ENCODE measurements at places on chromosomes 1 and 21.

GRCh38 chr1:229209386-229209785 is 61.5 kb upstream of the RAB4A start:
- no peak for DNase-seq

DNA sequence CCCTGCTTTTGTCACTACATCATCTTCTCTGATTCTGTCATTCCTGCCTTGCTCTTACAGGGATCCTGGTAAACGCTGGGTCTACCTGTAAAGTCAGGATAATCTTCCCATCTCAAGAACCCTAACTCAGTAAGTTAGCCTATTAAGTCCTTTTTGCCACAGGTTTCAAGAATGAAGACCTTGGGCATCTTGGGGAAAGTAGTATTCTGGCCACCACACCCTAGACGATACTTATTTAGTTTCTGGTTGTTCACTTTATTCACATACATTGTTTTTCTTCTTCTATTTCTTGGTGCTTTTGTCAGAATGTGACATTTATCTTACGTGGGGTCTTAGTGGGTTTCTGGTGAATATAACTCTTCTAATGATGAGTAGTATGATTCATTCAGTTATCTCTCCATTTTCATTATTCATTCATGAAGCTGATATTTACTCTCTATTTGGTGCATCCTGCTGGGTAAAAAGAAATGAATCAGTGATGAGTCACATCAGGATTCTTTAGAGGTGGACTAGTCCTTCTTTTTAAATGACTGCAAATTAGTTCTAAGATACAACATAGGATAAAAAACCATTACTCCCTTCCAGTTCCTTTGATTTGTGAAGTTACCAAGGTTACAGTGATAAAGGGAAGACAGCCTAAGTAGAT is 514.4 kb upstream of the B3GALT2 start:
- DNase-seq: no peak

- DNase-seq: no peak
Measured at GRCh38 chr1:246726255-246726679, 2.1 kb downstream of the SCCPDH start.

GRCh38 chr1:212664409-212665199 is 35.0 kb downstream of the BATF3 start:
- DNase-seq: no peak

DNA sequence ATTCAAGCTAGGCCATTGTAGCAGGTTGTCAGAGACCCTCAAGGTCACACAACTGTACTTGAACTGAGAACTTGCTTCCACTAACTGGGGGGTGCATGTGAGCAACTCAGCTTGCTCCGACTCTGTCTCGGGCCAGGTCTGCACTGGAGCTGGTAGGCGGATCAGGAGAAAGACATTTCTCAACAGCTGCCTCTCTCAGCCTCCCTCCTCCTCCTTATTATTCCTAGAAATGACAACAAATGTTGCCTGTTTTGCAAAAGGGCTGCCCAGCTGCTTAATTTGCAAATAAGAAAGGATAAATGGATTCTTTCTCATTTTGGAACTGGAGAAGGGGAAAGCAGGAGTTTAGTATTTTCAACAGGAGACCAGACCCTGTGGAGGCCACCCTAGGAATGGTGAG is 140.5 kb downstream of the RHOU start:
- DNase-seq: no peak

DNA sequence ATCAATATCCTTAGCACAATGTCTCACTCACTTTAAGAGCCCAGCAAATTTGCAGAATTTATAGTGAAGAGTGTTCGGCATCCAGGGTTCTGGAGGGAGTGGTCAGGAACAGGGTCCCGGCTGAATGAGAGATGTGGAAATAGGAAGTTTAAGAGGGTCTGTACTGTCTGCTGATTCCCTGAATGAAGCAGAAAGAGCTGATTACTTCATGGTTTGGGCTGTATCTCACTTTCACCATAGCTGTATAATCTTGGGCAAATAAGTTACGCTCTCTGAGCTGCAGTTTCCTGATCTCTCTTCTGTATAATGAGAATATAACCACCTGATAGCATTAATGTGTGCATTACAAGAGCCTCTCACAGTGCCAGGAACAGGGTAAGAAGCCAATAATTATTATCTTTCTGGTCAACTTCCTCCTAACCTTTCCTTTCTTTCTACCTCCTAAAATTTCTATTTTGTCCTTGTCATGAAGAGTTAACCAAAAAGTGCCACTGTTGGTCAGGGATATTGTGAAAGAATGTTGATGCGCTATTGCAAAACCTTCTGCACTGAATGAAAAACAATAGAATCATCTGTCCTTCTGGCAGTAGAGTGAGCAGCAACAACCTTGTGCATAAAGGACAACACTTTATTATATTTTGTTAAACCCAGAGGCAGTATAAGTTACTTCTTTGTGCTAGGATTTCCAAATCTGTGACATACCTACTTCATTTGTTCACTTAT is 14.7 kb upstream of the PTGFR start:
- DNase-seq: no peak

DNA sequence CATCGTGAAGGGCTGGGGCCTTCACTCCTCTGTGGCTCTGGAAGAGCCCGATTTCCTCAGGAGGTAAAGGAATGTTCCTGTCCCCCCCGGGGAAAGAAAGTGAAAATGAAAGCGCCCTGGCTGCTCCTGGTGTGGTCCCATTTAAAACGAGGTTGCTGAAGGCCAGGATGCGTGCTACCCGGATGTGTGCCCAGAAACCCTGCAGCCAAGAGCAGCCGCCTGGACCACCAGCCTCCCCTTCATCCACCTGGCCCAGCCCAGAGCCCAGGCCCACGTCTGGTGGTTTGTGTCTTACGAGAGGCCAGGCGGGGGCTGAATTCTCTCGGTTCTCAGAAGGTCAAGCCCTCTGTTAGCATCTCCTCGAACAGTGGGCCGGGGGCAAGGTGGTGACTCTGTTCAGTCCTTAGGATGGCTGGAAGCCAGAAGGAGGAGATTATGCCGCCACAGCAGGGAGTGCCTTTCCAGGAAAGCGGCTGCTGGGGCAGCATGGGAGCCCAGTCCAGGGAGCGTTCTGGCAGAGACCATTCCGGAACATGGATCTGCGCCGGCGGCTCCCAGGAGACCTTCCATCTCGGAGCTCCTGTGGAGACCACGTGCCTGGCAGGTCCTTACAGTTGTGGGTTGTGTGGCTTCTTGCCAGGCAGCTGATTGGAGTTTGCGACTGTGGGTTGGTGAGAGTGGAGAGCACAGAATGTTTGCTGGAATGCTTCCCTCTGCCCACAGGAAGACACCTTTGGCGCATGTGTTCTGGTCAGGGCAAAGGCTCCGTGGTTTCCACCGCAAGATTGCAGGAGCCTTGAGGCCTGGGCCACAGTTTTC is 1.4 kb downstream of the GUK1 start:
- no peak for DNase-seq

DNA sequence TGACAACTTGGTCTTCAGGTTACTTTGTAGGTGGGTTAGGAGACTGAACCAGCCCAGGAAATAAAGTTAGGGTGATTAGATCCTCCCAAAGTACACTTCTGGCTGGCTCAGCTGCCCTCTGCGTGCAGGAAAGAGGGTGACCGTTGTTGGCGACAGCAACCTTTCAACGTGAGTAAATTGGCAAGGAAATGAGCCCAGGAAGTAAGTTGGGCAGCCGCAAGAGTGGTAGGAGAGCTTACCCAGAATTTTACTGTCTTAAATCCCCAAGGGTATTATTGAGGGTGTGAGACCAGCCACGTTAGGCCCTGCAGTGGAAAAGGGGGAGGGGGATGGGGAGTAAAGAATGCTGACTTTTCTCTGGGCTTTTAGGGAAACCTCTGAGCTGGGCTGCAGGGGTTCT is 1.6 kb downstream of the TENT5C start:
- no peak for DNase-seq

- no peak for DNase-seq
Measured at GRCh38 chr1:229905031-229905545, 161.9 kb upstream of the GALNT2 start.

DNA sequence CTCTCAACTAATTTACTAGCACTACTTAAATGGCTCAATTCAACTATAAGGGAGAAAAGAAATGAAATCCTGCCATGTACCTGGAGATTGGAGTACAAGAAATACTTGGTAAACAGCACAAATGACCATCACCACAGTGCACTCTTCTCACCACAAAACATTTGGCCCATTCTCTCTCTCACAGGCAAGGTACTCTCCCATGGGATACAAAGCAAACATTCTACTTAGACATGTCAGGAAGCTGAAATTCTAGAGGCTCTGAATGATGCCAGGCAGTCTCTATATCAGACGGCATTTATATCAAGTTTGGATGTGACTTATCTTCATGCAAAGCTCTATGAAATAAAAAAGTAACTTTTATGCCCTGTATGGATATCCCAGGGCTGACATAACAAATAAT is 72.5 kb downstream of the DPT start:
- no peak for DNase-seq

- DNase-seq: no peak
Measured at GRCh38 chr1:229101011-229101871, 169.7 kb upstream of the RAB4A start.

DNA sequence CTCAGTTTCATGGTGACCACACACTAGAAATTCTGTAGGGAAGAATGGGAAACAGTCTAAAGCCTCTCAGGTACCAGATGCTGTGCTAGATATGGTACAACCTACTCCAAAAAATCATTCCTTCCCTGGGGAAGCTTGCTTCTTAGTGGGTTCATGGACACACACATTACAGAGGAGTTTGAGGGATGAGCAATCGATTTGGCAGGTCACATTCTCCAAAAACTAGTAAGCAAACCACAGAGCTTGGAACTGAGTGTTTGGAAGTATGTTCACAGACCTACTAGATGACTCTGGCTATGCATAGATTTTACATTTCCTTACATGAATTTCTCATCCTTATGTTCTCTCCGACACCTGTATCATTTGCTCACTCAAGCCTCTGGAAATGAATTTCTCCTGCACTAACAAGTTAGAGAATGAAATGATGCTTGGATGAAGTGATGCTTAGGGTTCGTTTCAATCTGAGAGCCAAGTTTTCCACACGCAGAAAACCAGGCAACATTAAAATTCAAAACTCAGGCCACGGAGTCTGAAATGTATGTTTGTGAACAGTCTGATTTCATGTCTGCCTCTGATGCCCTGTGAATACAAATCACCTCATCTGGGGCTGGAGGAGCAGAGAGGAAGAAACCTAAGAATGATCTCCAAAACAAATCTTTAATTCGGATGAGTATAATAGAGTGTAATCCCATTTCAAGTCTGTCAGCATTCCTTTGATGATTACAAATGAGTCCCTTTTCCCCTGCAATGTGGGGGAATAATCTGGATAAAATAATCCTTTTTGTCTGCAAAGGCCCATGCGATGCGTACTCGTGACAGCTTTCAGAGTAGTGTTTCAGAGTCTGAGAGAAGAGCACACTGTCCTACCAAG is 11.0 kb downstream of the EVA1C start:
- DNase-seq: no peak

GRCh38 chr1:212915245-212916091 is 34.9 kb upstream of the VASH2 start:
- no peak for DNase-seq

- DNase-seq: no peak
Measured at GRCh38 chr1:238964631-238965030, 421.7 kb upstream of the CHRM3 start.

DNA sequence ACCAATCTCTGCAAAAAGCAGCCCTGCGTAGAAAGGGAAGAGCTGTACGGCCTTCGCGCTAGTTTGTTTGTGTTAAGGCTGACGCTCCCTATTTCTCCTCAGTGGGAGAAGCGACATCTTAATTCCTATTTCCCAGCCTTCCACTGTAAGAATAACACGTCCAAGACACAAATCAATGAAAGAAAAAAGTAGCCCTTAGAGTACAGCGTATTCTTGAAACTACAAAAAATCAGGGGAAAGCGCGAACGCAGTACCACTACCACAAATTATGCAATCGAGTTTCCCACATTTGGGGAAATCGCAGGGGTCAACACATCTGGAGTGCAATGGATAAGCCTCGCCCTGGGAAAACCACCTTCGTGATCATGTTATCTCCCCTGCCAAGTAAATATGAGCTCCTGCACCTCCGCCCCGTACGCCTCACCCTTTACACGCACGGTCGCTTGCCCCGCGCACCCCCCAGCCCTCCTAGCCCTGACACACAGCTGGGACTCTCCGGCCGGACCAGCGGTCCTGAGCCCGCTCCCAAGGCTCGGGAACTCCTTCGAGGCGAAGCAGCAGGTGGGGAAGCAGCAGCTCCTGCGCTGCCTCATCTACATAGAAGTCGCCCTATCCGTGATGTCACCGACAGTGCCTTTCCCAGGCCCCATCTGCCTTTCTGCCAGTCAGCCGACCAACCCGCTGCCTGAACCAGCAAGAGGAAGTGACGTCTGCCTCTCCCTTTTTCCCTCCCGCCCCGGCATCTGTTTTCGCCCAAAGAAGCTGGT is 94.7 kb downstream of the PPIAL4G start:
- peak; percentile 92 for DNase-seq

- peak; percentile 42 for DNase-seq
Measured at GRCh38 chr21:44955141-44955797, 15.4 kb downstream of the SLX9 start.

- DNase-seq: no peak
Measured at GRCh38 chr1:165855010-165855838, 27.8 kb downstream of the UCK2 start.

DNA sequence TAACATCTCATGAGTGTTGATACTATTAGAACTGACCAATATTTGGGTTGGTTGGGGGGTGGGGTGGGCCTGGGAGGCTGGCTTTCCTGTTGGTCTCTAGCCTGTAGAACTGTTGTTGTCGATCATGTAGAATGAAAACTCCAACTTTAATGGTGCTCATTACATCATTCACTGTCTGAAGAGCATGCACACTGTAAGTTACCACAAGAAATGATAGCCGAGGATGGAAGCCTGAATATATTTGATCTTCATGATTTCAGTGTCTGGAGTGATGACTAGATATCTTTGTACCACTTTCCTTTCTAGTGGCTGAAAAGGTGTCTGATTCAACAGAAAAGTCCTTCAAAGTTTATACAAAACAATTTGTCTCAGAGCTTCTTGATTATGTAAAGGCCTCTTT is 123.6 kb downstream of the XCL2 start:
- DNase-seq: no peak

DNA sequence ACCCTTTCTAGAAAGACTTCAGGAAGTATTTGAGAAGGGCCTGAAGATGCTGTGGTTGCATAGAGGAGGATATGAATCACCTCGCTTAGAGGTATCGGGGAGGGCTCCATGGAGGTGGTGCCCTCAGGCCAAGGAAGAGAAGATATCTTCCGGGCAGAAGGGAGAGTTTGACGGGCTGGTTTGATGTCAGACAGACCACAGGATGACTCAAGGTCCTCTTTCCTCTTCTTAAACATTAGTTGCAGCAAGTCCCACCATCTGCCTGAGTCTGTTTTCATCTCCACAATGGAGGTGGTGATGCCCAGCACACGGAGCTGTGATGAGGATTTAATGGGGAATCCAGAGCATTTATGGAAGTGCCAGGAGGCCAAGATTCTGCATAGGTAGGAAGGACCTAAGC is 25.1 kb upstream of the RUNX3 start:
- DNase-seq: peak; percentile 62

DNA sequence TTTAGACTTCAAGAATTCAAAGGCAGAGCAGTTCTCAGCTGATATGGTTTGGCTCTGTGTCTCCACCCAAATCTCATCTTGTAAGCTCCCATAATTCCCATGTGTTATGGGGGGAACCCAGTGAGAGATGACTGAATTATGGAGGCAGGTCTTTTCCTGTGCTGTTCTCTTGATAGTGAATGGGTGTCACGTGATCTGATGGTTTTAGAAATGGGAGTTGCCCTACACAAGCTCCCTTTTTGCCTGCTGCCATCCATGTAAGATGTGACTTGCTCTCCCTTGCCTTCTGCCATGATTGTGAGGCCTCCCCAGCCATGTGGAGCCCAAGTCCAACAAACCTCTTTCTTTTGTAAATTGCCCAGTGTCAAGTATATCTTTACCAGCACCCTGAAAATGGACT is 146.5 kb downstream of the EIF4G3 start:
- no peak for DNase-seq
